Activated CD4-positive, alpha-beta T cell treated with anti-CD3 and anti-CD28 coated beads, Interleukin-2, amount 50 U/mL, for 24 hours (primary cell): ENCODE measurements at places on chromosomes 3 and 15.

- DNase-seq = no peak
These were observed 15.1 kb downstream of the LINGO1 start for GRCh38 chr15:77617476-77618230.

- no peak for DNase-seq
These were observed 15.9 kb downstream of the SNX1 start for GRCh38 chr15:64111679-64112050.

DNA sequence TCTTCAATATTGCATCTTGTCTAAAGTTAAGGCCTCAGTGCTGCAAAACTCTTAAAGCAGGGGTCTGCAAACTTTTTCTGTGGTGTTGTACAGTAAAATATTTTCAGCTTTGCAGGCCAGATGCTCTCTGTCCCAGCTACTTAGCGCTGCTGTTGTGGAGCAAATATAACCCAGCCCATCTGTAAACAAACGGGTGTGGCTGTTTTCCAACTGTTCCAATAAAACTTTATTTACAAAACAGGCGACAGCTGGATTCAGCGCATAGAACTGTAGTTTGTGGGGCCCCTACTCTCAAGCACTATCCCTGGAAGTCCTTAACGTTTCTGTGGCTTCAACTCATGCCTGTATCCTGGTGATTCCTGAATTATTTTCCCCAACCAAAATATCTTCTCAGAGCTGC is 365.0 kb downstream of the FOXP1 start:
- DNase-seq = no peak

- no peak for DNase-seq
These were observed 26.6 kb downstream of the HDAC11 start for GRCh38 chr3:13506680-13507079.

- DNase-seq = no peak
These were observed 172.8 kb upstream of the UBE3A start for GRCh38 chr15:25611603-25612002.

DNA sequence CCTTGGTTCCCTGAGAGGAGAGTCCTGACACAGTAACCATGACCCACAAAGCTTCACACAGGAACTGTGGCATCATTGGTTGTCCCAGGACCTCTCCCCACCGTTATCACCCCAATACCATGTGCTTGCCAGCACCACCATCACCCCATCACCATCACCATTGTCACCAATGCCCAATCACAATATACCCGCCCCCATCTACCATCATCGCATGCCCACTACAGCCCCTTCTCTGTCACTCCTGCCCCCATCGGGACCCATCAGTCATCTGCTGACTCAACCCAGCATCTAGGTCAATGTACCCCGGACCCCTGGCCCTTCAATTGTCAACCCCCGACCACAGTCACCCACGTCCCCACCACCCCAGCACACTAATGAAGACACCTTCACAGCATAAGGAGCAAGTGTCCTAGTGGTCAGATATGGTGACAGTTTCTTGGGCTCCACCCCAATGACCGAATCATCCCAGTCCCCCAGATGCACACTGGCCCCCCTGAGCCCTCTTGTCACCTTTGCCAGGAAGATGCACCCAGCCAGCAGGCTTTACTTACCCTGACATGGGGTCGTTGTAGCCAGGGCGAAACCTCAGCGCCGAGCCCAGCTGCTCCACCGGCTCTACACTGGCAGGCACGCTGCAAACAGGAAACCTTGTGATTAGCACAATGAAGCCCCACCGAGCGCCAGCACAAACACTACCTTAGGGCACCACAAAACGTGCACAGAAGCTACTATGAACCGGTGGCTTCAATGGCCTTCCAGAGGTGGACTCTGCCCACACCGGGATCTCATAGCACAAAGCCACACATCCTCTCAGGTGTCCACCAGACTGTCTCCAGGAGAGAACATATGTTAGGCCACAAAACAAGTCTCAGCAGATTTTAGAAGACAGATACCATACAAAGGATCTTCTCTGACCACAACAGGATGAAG is 25.1 kb downstream of the SHISA5 start:
- DNase-seq = no peak

- DNase-seq = no peak
These were observed 11.2 kb downstream of the HRH1 start for GRCh38 chr3:11165476-11165875.

GRCh38 chr15:37016231-37016630 is 84.1 kb downstream of the MEIS2 start:
- DNase-seq = no peak

GRCh38 chr15:27582726-27583410 is 516.2 kb downstream of the OCA2 start:
- DNase-seq = no peak

DNA sequence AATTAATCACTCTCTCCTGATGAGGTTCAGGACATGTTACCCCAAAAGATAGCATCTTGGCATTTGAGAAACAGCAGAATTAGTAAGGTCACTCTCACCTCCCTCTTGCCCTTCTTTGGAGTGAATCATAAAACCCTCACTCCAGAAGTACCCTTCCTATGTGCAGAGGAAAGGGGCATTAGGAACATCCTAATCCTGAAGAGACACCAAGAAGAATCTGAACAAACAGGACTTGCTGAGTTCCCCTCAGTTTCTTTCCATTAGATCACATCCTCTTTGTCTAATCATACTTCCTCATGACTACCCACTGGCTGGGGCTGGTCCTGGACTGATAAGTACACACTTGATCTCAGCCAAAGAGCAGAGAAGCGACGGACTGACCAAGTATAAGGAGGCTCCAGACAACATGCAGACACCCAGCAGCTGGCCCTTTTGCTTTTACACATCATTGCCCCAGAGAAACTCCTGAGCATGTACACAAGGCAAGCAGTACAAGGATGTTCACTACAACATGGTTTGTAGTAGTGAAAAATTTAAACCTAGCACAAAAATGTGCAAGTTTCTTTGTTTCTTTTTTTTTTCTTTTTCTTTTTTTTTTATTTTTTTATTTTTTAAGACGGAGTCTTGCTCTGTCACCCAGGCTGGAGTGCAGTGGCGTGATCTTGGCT is 15.0 kb upstream of the TM6SF1 start:
- no peak for DNase-seq

DNA sequence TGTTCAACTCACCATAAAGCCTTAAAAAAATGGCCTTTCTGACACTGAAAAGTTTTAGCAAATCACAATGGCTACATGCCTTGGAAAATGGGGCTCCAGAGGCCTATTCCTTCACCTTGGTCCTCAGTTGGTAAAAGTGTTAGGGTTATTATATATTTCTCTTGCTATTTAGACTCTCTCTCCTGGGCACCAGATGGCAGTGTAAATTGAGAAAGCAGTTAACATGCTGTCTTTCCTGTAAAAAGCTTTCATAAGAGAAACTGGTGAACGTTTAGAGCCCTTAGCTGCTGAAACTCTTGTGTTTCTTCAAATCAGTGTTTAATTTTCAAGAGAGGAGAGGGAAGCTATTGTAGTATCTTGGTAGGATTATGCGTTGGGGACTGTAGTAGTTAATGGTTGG is 89.9 kb downstream of the LRTM1 start:
- DNase-seq = no peak

GRCh38 chr3:21216598-21216997 is 534.4 kb downstream of the ZNF385D start:
- no peak for DNase-seq

DNA sequence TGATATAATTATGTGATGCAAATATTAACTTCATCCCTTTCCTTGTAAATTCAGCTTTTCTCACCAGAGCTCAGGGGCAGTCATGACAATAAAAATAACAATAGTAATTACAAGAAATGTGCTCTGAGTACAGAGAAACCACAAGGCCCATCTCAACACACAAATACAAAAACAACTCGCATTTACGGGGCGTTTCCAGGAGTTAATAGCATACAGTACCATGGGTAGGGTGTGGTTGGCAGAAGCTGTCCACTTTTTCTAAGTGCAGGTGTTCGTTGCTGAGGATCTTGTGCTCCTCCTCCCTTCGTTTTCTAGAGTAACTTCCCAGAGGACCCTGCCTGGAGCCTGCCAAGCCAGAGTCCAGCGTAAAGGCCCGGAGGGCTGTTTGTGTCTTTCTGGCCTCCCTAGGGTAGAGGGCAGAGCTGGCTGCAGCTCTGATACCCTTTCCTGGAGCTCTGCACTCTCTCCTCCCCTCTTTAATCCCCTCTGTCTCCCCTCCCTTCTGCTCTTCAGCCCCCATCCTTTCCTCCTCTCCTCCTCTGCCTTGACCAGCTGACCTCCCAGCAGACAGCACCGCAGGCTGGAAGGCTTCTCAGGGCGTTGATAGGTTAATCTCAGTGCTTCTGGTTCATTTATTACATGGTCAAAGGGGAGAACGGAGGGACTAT is 11.4 kb downstream of the SEMA3G start:
- no peak for DNase-seq

DNA sequence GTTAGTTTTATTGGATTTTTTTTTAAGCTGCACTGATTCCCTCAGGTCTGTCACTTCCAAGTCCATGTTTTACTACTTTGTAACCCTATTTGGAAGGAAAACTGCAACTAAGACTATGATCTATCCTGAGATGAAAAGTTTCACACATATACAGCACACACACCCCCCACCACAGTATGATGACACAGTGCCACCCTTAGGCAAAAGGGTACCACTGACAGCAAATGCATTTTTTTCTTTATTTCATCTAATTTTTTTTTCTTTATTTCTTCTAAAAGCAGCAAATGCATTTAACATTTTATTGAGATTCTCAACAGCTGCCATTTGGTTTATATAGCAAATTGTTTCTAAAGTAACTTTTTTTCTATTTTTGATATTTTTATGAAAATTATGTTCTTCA is 21.2 kb downstream of the NGRN start:
- no peak for DNase-seq

- DNase-seq = no peak
These were observed 10.3 kb upstream of the LRRC31 start for GRCh38 chr3:169879845-169880575.

DNA sequence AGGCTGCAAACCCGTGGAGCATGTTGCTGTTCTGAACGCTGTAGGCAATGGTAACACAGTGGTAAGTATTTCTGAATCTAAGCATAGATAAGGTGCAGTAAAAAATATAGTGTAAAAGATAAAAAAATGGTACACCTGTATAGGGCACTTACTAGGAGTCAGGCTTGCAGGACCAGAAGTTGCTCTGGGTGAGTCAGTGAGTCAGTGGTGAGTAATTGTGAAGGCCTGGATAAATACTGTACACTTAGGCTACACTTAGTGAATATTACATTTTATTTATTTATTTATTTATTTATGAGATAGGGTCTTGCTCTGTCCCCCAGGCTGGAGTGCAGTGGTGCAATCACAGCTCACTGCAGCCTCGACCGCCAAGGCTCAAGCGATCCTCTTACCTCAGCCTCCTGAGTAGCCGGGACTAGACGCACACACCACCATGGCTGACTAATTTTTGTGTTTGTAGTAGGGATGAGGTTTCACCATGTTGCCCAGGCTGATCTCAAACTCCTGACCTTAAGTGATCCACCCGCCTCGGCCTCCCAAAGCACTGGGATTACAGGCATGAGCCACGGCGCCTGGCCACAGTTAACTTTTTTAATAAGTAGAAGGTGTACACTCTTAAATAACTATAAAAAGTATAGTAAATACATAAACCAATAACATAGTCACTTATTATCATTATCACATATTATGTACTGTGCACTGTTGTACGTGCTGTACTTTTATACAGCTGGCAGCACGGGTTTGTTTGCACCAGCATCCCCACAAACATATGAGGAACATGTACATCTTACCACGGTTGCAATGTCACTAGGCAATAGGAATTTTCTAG is 155.1 kb downstream of the IGF1R start:
- DNase-seq = no peak

DNA sequence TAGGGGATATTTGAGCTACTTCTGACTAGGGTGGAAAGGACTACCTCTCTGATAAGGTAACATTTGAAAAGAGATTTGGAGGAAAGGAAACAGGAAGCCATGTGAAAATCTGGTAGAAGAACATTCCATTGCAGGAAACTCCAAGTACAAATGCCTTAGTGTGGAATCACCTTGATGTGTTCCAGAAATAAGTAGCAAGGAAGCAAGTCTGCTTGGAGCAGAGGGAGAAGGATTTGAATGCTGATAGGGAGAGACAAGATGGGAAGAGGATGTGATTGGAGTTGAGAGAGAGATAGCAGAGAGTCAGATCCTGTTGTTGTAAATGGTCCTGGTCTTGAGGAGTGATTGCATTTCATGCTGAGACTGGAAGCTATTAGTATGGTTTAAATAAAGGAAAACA is 335.1 kb upstream of the DCBLD2 start:
- DNase-seq = no peak

DNA sequence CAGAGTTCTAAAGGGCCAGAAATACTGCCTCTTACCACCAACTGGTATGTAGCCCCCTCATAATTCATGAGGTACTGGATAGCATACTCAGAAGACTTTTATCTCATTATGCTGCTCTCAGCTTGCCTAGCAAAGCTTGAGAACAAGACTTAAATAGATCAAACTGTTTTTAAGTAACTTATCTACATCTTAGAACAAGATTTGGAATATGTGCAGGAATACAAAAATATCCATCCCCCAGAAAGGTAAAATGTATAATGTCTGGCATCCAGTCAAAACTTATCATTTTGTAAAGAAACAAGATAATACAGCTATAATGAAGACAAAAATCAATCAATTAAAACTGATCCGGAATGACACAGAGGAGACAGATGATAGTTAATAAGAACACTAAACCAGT is 400.4 kb upstream of the TGFBR2 start:
- DNase-seq = no peak

GRCh38 chr3:141789281-141789680 is 26.1 kb downstream of the GRK7 start:
- no peak for DNase-seq

DNA sequence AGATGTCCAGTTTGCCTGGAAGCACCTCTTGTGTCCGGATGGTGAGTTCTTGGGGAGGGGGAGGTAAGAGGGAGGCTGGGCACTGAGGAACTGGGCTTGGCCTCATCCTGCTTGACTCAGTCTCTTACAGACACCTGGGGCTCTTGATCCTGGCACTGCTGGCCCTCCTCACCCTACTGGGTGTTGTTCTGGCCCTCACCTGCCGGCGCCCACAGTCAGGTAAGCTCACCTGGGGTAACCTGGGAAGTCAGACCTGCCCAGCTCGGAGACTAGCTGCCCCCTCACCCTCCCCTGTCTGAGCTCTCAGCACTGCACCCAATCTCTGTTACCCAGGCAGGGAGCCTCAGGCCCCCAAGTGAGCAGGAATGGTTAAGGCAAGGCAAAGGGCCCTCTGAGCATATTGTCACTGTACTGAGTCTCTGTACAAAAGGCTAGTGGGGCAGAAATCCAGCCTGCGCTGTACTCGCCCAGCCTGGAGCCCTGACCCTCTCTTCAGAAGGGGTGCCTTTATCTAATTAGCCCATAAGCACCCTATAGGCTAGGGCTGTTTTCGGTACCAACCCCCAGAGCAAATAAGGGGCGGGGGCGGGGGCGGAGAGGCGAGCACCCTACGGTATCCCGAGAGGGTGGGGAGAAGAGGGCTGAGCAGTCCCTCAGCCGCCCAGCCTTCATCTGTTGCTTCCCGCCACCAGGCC is 2.2 kb upstream of the IL17RC start:
- no peak for DNase-seq

DNA sequence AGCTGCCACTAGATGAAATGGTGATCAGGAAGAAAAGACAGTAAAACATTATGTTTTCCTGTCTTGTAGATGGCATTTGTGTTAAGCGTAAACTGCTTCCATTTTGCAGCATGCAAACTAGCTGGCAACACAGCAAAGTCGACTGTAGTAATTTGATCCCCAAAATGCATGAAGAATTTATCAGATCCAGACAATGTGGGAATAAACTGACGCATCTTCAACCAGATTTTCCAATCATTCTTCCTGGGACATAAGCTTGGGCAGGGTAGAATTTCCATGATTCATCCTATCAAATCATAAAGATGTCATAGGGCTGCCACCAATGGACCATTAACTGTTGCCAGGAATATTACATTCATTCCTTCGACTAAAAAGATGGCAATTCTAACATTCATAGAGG is 260.3 kb downstream of the ERC2 start:
- DNase-seq = no peak

- no peak for DNase-seq
These were observed 18.5 kb downstream of the CPNE4 start for GRCh38 chr3:132016061-132017041.
